ENCODE measurements at places on chromosomes 3 and 15.

GRCh38 chr3:55556619-55557537, 69.8 kb upstream of the WNT5A start:
- DNase-seq = no peak

DNA sequence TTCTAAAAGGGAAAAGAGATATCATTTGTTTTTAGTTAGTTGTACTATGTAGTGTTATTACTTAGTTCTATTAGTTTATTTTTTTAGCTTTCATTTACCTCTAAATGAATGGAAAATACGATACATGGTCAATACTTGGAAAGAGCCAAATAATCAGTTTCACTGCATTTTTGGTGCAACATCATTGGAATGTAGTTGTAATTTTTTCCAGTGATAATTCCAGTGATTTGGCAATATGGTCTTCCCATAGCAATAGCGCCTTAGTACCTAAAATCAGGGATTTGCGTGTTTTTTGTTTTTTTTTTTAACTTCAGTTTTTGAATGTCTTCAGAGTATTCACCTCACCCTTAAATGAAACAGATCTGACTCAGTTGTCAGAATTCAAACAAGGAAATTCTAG, 41.8 kb downstream of the RAB8B start:
- no peak for DNase-seq

DNA sequence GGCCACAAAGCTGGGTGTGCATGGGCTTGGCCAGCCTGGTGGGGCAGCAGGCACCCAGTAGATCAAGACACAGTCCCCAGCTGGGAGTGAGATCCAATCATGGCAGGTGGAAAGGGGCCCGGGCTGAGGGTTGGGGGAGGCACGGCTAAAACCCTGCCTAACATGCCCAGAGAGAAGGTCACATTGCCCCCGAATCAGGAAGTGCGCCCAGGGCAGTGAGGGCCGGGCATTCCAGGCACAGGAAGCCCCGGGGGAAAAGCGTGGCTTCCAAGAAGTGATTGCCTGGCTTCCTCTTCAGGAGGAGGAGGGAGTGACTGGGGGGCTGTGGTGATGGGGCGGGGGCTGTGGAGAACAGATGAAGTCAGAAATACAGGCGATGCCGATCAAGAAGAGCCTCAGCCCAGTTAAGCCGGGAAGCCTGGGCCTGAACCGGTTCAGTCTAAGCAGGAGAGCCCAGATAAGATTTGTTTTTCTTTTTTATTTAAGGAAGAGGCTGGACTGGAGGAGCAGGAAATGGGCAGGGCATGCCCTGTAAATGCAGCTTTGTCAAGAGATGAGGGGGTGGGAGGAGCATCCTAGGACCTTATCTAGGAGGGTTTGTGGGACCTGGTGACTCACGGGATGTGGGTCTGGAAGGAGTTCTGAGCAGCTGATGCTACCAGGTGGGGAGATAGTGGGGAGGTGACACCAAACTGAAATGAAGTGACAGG, 83.9 kb downstream of the CHSY1 start:
- no peak for DNase-seq

- peak; percentile 4 for DNase-seq
Observed at GRCh38 chr3:81910244-81910852, 148.9 kb upstream of the GBE1 start.
